ENCODE measurements at places on chromosomes 1 and 21.
A peak's percentile ranks its signal among the peaks of the same experiment; 100 is the strongest.

- DNase-seq, result peak; percentile 46
Observed at GRCh38 chr1:68216089-68216772, 16.1 kb downstream of the WLS start.

DNA sequence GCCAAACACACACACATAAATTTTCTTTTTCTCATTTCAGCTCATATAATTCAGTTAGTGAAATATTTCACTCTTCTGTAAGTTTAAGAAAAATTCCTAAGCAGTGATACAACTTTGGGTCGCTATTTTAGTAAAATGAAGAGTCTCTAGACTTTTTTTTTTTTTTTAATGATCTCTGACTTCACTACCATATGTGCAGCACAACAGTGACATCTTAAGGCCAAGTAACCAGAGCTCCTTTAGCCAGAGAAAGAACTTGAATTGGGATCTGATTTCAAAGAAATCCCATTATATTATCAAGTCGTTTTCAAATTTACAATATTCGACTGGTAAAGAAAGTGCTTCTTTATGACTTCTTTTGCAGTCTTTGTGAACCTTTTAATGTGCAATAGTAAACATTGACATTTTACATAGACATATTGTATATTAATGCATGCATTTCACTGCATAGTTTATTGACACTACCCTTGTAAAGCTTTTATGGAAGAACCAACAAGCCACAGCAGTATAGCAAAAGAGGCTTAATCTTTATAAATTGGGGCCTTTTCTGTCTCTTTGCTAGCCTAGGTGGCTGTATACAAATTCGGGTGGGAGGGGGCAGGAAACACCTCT, 62.2 kb downstream of the LRRC40 start:
- peak; percentile 59 for DNase-seq

DNA sequence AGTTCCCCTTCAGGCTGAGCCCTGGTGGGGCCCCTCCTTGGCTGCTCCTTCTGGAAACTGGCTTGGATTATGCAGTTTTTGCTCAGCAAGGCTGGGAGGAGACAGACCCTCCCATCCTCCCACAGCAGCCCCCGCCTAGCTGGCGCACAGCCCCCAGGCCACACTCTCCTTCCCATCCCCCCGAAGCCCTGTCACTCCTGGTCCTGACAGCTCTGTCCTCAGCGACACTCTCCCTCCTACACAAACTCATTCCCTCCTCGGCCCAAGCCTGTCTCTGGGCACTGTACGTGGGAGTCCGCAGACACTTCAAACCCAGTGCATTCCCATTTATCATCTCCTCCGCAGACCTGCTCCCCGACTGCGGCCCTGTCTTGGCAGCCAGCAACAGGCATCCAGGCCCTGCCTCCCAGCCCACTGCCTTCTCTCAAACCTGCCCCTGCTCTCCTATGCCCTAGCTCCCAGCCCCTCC, 25.0 kb upstream of the EPHB2 start:
- DNase-seq, result peak; percentile 69

- no peak for DNase-seq
Observed at GRCh38 chr1:233459470-233459945, 132.0 kb downstream of the MAP3K21 start.

- DNase-seq, result no peak
Observed at GRCh38 chr21:36103434-36103833, 31.4 kb upstream of the CBR3 start.

- DNase-seq, result no peak
Observed at GRCh38 chr1:30471307-30471706, 252.1 kb downstream of the MATN1 start.

DNA sequence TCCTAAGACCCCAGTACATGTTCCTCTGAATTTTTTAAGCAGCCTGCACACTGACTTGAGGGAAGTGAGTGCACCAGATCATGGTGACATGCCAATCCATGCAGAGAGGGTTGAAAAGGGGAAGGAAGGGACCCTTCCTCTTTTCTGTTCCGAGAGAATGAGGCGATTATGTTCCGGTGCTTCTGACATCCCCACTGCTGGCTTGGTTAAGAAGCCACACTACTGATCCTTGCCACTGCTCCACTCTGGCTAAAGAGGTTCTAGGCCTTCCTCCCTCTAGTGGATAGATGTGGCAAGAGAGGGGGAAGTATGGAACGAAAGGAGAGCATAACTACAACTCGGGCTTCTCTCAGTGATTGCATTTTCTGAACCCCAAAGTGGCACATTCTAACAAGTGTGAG, 1.8 kb upstream of the CYB5R1 start:
- peak; percentile 65 for DNase-seq

DNA sequence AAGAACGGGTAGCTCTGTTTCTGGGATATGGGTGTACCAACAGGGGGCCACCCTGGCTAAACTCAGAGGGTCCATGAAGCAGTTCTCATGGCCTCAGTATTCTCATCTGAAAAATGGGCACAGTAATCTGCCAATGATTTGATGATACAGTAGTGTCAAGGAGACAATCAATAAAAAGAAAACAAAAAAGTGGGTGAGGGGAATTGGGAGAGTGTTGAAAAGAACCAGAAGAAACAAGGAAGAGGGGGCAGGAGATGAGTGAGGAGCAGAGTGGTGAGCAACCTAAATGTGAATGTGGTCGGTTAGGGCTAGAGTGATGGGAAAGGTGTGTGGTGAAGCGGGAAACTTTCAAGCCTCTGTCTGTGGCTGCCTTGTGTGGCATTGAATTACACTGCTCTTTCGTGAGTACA, 2.0 kb downstream of the SLAMF7 start:
- DNase-seq, result no peak

GRCh38 chr1:4219826-4220225, 319.8 kb upstream of the C1orf174 start:
- no peak for DNase-seq

- DNase-seq, result peak; percentile 12
Observed at GRCh38 chr1:161439280-161440232, 65.7 kb upstream of the FCGR2A start.
